ENCODE measurements at places on chromosomes 11 and 22. TPM values are rescaled to one million over a fixed set of nuclear protein-coding genes. Genes with fewer than 3 reads are reported as not detected.

DNA sequence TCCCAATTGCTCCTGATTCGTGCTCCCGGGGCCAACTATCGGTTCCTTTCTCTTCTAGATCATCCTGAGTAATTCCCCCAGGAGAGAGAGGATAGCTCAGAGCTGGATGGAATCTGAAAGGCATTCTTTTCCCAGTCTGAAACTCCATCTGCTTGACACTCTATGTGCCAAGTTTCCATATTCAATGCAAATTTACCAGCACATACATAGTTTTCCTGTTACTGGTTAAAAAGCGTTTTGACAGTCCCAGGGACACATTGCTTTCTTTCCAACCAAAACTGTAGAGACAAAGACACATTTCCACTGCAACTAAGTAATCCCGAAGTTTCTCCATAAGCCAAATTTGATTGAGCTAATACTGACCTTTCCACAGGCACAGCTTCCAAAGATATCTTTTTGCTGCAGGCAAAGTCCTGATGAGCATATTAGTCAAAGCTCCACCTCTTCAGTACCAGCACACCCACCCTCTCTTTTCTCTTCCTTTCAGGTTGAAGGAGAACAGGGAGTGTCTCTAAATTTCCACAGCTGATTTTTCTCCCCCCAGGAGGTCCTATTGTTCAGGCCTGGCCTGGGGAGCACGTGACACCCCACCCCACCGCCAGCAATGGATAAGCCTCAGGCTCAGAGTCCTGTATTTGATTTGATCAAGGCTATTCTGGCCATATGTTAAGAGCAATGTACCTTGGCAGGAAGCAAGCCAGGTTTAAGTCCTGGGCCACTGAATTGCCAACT lies 9.7 kb upstream of the ANKK1 start:
- no peak for DNase-seq

The ACR gene
- total RNA-seq, result not detected

DNA sequence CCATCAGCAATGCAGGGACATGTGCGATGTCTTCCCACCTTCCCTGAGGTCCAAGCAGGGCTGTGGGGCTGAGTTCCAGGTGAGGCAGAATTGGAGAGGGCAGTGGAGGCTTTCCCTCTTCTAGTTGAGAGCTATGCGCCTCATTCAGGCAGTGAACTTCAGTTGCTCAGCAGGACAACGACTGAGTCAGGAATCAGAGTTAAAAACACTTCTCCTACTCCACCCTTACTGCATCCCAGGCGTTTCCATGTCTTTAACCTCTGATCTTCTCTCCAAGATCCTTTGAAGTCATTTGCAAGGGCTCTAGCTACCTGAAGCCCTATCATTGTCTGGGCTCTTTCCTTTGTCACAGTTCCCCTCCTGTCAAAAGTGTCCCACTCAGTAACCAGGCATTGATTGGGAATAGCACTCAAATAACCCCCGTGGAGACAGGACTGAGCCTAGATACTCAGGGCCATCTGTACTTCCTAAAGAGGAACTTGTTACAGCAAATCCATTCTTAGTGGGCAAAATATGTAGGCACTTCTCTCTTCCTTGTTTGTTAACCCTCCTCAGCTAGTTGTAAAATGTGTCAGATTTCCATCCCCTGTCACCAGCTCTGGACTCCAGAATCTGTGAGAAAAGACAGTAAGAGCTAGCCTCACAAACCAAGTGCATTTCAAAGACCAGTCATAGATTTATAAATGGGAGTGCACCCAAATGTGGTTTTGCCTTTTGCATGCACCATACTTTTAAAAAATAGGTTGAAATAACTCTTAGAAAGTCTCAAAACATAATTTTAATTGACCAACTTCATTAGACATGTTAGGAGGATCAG lies 72.5 kb upstream of the MYO18B start:
- DNase-seq, result no peak

The MRE11 gene
- total RNA-seq, result 26.5 TPM

- no peak for DNase-seq
These were observed 23.8 kb upstream of the IGSF22 start for GRCh38 chr11:18749681-18750319.

DNA sequence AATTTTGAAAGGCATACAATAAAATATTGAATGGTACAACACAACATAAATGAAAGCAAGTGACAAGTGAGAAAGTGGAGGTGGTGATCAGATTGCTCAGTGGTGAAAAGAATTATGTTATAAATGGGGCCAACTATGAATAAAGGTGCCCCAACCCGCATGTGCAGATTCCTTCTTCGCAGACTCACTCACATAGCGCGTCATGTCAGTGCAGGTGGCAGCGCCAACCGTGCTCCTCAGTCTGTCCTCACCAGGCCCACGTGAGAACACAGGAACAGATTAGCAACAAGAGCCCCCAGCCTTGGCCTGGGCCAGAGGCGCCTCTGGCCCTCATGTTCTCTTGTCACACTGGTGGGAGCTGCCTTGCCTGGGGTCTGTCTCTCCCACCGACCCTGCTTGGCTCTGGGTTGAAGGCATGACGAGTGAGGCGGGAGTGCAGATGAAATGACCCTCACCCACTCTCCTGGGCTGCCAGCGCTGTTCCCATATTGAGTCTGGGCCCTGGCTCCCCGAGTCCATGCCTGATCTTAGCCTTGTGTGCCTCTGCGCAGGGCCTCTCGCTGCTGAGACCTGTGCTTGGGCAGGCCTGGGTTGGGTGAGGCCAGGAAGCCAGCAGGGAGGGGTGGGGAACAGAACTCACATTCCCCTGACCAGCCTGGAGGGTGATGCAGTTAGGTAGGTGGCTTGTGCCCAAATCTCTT lies 6.4 kb downstream of the ATG16L2 start:
- DNase-seq, result no peak

- DNase-seq, result no peak
These were observed 1.9 kb downstream of the SLC5A1 start for GRCh38 chr22:32044913-32045312.

The RASSF10 gene
- total RNA-seq, result 14.2 TPM

GRCh38 chr11:87443707-87444106 lies 406.0 kb downstream of the TMEM135 start:
- DNase-seq, result no peak

DNA sequence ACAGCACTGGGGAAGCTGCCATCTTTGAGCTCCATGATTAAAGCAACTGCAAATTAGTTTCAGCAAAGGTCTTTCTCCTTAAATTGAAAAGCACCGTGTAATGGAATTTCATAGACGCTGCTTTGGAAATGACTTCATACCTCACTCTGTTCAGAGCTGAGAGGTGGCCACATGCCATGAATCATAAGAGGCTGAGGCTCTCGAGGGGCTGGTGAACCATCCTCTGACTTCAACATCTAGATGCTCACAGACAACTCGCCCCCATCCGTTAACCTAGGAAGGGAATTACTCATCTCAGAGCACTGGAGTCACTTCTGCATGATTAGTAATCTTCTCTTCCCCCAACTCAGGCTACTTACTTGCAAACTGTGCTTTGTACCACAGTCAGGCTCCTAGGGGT lies 122.3 kb downstream of the RCN1 start:
- DNase-seq, result no peak

The ACTN3 gene
- 0.10 TPM for total RNA-seq

GRCh38 chr22:37588546-37589215 lies 8.8 kb upstream of the LGALS2 start:
- no peak for DNase-seq

GRCh38 chr11:5624489-5625279 lies at the start of gene TRIM34:
TSS of gene TRIM34 (plus strand) at chr11:5625001. CDS start at chr11:5632332, 7,331 bp downstream.
- DNase-seq, result no peak

- DNase-seq, result no peak
These were observed 37.0 kb upstream of the TIMP3 start for GRCh38 chr22:32764330-32765131.

The OR6T1 gene
- not detected for total RNA-seq

DNA sequence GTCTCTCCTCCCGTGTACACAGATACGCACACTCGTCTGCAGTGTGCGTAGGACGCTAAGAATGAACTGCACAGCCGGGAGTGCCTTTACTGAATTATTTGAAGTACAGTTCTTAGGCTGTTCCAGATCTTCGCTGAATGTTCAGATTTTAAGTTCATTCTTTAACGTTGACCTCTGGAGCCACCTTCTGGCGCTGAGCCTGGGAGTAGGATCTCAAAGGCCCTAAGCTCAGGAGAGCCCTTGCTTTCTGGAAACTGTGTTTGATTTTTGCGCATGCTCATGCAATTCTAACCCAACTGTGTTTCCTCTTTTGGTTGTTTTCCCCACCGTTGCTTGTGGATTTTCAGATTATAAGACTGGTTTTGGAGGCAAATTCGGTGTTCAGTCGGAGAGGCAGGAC lies 22.8 kb downstream of the CTTN start:
- DNase-seq, result no peak

Data from spinal cord (tissue), 10 donors.